Fibroblast of the aortic adventitia (primary cell): ENCODE measurements at places on chromosomes 13 and 19. TPM values are rescaled to one million over a fixed set of nuclear protein-coding genes. Genes with fewer than 3 reads are reported as not detected.

CDC42EP5 gene
- total RNA-seq: 7.9 and 48.8 TPM in 2 replicates

TMEM161A gene
- total RNA-seq: 6.7 and 9.3 TPM in 2 replicates

ECSIT gene
- 26.3 and 35.5 TPM in 2 replicates for total RNA-seq

TINCR gene
- total RNA-seq: 0.08 TPM in 1 of 2 replicates, not detected in the other

RGCC gene
- 1.1 and 1.6 TPM in 2 replicates for total RNA-seq

PDE4C gene
- total RNA-seq: not detected in 2 replicates

DNA sequence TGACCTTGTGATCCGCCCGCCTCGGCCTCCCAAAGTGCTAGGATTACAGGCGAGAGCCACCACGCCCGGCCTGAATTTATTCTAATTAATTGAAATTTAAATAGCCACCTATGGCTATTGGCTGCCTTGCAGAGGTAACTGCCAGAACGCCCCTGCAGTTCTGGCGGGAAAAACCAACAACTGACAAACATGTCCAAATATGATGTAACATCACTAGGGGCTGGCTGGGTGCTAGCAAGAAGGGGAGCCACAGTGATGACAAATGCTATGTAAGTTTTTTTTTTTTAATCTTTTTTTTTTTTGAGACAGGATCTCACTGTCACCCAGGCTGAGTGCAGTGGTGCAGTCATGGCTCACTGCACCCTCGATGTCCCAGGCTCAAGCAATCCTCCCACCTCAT, 12.9 kb downstream of the ZSWIM9 start:
- no peak for DNase-seq

DNA sequence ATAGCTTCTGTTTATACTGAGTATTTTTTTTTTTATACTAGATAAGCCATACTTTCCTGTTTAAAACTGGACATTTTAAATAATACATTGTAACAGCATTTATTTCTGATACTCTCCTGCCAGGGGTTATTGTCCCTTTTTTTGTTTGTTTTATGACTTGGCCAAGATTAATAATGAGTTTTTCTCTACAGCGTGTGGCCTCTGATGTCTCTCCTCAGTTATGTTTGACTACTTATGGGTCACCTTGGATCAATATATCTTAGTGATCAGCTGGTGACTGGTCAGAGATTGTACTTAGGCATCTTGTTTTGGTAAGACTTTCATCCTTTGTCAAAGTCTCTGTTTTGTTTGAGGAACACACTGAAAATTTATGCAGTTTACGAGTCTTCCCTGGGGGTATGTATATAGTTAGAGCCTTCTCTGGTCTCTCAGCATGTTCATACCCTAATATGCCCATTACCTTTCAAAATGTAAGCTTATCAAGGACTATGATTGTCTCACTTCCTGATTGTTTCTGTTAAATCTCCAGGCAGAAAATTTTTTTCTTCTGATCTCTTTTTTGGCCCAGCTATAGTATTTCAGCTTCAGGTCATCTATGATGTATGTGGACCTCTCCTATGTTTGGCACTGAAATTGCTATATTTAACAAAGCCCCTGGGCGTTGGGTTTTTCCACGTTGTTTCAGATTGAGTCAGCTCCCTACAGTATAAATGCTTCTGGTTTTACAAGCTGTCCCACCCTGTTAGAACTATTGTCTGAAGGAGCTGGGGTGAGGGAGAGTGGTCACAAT, 87.9 kb downstream of the URI1 start:
- DNase-seq: peak; percentile 85

- DNase-seq: no peak
These were observed 71.4 kb upstream of the XPO4 start for GRCh38 chr13:20973886-20974425.

- no peak for DNase-seq
These were observed 290.7 kb upstream of the MIR17HG start for GRCh38 chr13:91056746-91057145.

DNA sequence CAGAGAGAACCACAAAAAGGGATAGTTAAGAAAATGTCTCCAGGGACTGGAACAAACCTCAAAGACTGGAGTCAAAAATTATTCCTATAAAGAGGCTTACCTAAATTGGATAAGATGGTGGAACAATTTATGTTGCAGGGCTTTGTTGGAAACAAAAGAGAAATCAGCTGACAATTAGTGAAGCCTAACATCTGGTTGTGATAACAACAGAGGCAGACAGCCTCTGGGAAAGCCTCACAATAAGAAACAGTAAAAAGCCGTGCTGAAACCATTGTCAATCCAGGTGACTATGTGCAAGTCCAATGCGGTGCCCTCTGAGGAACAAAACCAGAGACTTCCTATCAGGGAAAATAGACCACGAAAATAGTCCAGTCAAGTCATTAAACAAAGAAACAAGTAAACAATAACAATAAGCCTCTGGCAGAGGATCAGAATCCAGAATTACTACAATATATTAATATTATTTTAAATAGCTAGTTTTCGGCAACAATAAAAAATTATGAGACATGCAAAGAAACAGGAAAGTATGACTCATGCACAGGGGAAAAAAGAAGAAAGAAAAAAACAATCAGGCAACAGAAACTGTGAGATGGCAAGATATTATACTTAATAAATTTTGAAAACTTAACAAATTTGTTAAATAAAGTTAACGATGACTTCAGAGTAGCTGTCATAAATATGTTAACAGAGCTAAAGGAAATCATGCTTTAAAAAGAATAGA, 99.7 kb upstream of the RXFP2 start:
- peak; percentile 53 for DNase-seq

DNA sequence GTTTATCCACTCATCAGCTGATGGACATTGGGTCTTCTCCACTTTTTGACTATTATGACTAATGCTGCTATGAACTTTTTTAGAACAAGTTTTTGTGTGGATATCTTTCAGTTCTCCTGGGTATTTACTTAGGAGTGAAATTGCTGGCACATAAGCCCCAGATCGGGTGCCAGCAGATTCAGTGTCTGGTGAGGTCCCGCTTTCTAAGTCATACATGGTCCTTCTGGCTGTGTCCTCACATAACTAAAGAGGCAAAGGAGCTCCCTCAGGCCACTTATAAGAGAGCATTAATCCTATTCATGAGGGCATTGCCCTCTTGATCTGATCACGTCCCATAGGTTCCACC, 600 bp upstream of the ZNF226 start:
- DNase-seq: no peak

DNA sequence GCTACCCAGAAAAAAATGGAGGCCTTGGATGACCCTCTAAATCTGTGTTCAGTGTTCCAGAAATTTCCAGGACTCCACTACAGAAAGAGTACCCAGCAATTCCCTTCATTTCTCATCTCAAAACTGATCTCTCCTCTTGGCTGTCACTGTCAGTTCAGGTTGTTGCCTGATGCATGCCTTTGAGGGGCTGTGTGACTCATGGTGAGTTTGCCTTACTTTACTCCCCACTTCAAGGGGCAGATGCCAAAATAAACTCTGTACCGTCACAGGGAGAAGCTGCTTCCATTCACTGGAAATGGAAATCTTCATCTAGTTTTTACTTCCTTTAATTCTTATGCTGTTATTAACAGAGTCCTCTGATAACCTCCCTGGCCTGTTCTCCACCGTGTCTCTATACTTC, 1075.0 kb downstream of the DIAPH3 start:
- peak; percentile 48 for DNase-seq

DNA sequence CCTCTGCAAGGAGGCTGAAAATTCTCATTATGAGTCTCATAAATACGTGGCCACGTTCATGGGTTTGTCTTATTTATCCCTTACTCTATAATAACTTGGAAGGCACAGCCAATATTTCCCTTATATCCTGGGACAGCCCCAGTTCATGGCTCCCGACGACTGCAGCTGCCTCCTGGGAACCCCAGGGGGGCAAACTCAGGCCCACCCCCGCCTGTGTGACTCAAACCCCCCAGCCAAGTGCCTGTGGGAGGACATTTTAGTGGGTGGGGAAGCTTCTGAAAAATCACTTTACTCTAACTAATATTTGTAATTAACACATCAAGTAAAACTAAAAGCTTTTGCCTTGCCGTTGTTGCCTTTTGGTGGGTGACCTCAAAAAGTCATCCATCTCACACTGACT, 14.3 kb downstream of the RASA3 start:
- no peak for DNase-seq

DNA sequence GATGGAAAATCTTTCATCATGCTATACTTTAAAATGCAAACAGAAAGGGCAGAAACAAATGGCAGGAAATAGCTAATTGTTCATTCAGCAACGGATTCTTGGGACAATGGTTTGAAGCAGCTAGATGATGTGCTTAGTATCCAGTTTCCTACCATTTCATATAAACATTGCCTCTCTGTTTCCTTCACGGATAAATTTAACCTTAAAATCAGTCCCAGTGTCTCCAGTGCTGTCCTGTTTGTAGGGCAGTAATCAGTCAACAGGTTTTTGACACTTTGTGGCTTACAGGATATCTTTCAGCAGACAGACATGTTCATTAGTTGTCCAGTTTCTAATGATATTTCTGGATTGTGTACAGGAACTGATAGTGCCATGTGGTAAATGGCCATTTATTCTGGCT, 24.7 kb upstream of the RB1 start:
- no peak for DNase-seq

GRCh38 chr19:33174186-33174585, 19.9 kb upstream of the LRP3 start:
- no peak for DNase-seq

DNA sequence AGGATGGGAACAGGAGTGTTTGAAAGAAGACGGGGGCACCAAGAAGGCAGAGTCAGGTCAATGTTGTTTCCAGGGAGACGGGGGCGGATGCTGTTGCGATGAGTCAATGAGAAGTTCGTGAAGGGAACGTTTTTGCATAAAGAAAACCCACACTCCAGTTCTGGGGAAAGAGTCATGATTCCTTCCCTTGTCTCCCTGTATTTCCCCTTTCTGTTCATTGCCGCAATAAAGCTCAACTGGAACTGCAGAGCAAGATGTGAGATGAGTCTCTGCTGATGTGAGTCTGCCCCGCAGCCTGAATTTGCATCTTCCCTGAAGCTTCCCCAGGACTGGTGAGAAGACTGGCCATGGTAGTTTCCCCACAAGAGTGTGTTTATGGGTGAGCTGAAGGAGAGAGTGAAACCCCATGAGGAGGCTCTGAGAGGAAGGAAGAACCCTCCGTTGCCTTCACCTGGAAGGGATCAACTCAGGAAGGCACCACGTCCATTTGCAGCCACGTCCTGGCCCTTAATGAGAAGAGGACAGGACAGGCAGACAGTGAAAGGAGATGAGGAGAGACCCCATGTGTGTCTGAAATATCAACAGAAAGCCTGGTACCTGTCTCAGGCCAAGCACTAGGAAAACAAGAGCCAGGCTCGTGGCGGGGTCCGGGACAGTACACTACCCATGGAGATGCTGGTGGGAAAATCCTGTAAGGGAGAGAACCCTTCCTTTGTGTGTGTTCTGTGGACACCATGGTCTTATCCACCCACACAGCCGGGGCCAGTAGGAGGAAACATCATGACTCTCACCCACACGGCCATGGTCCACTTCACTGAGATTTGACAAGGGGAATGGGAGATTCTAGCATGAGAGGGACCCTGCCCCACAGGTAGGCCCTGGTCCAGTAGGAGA, 13.7 kb downstream of the LILRA1 start:
- DNase-seq: no peak

DNA sequence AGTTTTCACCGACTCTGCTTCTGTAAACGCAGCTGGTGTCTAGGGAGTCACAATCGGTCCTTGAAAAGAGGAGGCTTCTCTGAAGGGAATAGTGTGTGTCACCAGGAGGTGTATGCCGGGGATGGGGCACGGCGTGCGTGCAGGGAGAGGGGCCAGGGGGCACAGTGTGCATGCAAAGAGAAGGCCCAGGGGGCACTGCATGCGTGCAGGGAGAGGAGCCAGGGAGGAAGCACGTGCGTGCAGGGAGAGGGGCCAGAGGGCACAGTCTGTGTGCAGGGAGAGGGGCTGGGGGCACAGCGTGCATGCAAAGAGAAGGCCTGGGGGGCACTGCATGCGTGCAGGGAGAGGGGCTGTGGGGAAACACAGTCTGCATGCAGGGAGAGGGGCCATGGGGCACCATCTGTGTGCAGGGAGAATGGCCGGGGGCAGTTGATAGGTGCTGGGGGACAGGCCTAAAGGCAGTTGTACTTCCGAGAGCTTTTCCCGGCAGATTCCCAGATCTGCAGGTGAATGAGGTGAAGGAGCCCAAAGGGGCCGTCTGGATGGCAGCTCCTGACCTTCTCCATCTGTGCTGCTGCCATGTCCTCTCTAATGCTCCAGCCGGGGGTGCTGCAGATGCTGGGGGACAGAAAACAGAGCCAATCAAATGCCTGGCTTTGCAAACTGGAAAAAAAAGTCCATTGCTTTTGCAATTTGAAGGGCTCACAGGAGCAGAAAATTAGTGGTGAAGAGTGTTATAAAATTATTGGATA, 36.4 kb downstream of the ATP11A start:
- DNase-seq: no peak

DNA sequence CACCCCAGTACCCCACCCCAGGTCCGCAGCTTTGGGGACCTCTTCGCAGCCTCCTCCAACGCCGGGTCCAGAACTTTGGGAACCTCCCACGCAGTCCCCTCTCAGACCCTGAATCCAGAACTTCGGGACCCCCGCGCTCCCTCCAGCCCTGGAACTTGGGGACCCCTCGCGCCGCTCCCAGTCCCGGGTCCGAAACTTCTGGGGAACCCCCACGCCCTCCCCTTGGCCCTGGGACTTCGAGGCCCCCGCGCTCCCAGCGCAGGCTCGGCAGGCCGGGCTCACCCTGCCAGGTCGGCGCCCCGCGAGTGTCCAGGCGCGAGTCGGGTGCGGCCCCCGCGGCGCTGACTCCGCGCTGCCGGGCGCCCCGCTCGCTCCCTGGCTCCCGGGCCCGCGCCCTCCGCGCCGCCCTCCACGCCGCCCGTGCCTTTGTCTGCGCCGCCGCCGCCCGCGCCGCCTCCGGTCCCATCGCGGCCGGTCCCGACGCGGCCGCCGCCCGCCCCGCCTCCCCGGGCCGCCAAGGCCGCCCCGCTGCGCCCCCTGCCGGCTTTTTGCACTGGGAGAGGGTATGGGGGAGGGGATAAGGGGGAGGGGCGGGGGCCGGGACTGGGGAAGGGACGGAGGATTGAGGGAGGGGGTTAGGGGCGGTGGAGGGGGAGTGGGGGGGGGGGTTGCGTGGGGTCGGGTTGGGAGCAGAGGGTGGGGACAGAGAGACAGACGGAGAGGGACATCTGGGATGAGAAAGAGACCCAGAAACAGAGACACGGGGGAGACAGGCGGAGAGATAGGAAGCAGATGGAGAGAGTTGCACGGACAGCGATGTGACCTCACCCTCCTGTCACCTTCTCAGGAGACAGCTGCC, at the start of gene HOMER3:
Gene HOMER3, minus strand, starts transcription at position 449 of the 859 bp plus-strand sequence. CDS start 2,235 bp downstream, outside the sequence.
- peak; percentile 43 for DNase-seq

- no peak for DNase-seq
These were observed 6.4 kb upstream of the CACTIN start for GRCh38 chr19:3632739-3633558.
